ENCODE measurements at places on chromosomes 13 and 19.

DNA sequence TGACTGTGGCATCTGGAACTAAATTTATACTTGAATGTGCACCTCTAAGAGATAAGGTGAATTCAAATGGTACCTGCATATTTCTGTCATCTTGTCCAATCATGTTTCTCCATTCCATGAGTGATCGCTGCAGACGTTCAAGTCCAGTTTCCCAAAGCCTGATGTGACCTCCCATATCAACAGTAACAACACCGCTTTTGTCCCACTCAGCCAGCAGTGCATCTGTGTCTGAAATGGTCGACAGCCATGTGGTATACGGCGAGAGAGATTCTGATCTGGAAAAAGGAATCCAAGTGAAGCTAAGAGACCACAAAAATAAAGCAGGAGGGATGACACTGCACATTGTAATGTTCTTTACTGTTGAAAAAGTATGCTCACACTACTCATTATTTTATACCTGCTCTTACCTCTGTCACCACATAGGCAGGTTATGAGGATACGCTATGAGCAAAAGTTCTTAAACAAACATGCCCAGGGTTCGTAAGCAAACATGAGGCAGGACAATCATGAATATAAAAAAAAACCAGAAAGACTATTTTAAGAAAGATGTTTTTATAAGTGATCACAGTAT is 213.6 kb downstream of the RGCC start:
- no peak for DNase-seq

DNA sequence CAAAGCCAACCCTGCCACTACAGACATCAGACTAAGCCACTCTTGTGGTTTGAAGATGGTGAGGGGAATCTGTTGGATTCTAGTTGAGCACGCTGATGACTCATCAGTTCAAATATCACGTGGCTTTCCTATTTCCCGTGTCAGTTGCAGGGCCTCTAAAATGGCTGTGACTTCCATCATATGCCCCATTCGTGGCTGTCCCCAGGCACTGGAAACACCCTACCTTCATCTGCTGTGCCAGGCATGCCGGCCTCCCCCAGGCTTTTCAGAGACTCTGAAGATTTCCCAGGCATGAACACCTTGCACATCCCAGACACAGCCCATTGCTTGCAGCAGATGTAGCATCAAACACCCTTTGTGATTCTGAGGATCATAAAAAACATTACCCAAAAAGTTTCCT is 659.9 kb downstream of the UQCRFS1 start:
- no peak for DNase-seq

DNA sequence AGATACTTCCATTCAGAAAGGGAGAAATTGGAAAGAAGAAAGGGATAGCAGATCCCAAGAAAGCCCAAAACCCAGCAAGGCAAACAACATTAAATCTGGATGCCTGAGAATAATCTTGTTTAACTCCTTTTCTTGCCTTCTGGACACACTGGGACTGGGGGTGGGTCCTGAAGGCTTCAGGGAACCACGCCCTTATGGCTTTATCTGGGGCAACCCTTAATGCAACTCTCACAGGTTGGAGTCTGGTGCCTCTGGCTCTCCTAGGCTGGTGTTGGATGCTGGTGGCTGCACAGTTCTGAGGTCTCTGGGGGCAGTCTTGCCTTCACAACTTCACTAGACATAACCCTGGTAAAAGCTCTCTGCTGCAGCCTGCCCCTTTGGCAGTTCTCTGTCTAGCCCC is 27.9 kb downstream of the PAN3 start:
- no peak for DNase-seq

- no peak for DNase-seq
Observed at GRCh38 chr13:53159431-53159830, 130.8 kb downstream of the OLFM4 start.

DNA sequence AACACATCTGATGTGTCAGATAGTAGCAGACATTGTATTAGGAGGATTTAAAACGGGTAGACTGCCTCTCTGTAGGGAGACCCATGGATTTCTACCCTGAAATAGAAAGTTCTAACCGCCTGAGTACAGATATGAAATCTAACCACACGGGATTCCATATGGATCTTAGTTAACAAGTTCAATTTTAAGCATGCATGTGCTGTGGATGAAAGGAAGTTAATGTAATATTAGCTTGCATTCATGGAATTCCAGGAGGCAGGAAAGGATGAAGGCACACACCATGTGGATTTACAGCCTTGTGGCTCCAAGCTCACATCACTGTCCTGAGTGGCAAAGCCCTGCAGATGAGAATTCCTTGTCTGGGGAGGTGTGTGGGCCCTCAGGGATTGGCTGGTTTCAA is 120.6 kb upstream of the IRS2 start:
- no peak for DNase-seq

GRCh38 chr13:59447846-59448620 is 715.7 kb downstream of the DIAPH3 start:
- DNase-seq = no peak

GRCh38 chr13:29532116-29532515 is 63.4 kb downstream of the SLC7A1 start:
- DNase-seq = no peak

DNA sequence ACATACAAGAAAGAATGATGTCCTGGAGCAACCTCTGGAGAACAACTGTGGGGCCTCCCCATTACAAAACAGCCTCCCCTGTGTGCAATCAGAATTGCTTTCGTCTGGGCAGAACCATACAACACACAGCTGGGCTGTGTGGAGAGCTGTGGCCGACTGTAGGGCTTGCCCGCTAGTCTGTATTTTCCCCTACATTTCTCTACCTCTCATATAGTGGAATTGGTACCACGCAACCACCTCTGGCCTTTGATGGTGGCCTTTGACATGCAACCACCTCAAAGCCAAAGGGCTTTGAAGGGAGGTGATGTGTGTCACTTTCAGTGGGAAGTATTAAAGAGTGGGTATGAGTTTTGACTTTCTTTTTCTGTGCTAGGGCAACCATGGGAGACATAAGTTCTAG is 34.0 kb downstream of the GARRE1 start:
- no peak for DNase-seq

DNA sequence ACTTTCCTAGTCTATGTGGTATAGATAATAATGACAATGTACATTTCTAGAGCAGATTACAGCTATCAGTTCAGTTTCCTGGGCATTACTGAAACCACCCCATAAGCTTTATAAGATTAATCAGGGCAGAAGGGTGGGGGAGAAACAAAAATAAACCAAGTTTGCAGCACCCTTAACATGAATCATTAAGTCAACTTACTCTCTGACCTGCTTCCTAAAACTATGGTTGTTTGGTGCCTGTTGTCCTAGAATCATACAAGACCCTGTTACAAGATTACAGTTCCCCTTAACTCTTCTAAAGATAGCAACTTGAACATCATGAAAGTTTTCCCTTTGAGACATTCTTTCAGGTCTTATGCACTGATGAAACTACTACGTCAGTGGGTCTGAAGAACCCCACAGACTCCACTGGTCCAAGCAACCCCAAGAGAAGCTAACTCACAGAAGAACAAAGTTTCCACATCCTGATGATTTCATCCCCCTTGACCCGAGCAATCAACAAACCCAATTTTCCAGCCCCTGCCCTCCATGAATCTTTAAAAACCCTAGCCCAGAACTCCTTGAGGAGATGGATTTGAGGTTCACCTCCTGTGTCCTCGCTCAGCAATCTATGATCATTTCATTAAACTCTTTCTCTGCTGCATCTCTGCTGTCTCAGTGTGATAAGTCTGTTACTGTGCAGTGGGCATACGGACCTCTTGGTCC is 336.5 kb downstream of the FOXO1 start:
- DNase-seq = peak; percentile 34

DNA sequence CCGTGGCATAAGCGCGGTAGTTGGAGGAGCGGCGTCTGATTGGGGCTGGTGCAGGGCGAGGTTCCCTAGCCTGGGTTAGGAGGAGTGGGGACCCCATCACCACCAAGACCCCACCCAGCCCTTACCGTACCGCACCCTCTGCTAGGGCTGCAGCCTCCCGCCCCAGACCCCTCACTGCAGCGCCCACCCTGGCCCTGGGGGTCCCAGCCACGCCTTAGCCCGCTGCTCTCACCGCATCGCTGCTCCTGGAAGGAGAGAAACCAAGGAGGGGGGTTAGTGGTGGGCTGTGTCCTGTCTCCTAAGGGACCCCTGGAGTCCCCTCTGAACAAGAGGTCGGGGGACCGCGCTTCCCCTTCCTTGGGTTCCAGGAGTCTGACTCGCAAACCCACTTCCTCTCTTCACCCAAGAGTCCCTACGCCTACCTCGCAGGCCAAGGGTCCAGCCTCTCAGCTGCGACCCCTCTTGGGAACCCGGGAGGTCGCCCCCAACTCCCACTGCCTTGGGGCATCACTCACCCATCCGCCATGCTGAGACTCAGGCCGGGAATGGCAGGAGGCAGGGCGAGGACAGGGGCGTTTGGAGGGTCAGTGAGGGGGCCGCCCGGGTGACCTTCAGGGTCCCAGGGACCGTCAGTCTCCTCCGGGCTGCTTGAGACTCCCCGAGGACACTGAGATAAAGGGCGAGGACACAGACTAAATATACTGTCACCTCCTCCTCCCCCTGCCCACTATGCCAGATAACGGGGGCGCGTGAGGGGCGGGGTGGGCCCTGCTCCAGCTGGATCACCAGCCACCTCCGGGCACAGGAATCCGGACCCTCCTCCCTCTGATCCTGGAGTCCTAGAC is at the start of gene TNNI3:
TNNI3 (minus strand) TSS at position 669 of the 845 bp plus-strand sequence; CDS start at position 526, 143 bp downstream.
- DNase-seq = no peak

DNA sequence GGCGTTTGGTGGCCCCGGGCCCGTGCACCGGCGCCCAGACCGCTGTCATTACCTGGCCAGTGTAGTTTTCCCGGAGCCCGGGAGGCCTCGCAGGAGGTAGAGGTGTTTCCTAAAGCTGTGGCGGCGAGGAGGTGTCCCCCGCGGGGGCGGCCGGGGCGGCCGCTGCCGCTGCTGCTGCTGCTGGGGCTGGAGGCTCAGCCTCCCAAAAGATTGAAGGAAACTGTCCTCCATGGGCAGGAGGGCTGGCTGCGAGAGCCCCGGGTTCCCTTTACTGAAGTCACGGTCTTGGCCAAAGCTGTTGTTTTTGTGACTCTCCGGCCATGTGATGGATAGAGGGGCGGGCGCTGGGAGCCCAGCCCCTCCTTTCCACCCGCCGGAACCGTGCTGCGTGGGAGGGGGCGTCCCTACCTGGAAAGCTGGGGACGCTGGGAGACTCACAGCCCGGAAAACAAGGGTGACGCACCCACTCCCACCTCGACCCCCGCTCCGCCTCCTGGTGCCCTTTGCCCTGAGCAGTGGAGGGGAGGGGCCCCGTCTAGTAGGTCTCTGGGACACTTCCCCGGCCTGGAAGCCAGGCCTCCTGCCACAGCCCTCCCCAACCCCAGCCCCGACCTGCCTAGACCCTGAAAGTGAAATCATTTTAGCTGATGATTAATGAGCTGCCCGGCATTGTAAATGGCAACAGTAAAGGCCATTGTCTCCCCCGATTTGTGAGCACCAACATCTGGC is at the start of gene N4BP2L1:
N4BP2L1 (minus strand) TSS at position 279 of the 729 bp plus-strand sequence; CDS start at position 231, 48 bp downstream.
- no peak for DNase-seq

- DNase-seq = no peak
Observed at GRCh38 chr13:114134111-114134943, 1.9 kb upstream of the RASA3 start.

DNA sequence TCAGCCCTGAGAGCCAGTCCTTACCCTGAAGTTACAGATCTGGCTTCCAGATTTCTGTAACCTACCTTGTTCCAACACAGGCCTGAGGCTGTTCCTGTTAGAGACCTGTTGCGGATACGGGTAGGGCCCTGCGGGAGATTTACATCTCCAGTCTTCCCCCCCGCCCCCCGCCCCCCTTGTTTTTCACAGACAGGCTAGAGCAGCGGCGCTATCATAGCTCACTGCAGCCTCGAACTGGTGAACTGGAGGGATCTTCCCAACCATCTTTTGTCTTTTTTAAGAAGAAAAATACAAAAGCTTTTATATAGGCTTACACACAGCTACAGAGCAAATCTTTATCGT is 10.6 kb upstream of the CEACAM21 start:
- no peak for DNase-seq

GRCh38 chr19:55341595-55342531 is 2.2 kb downstream of the KMT5C start:
- no peak for DNase-seq

- DNase-seq = no peak
Observed at GRCh38 chr13:111978546-111978945, 88.4 kb upstream of the SOX1 start.

DNA sequence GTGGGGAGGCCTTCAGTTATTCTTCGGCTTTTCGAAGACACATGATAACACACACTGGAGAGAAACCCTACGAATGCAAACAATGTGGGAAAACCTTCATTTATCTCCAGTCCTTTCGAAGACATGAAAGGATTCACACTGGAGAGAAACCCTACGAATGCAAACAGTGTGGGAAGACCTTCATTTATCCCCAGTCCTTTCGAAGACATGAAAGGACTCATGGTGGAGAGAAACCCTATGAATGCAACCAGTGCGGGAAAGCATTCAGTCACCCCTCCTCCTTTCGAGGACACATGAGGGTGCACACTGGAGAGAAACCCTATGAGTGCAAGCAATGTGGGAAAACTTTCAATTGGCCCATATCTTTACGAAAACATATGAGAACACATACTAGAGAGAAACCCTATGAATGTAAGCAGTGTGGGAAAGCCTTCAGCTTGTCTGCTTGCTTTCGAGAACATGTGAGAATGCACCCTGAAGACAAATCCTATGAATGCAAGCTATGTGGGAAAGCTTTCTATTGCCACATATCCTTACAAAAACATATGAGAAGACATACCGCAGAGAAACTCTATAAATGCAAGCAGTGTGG is 11.8 kb downstream of the ZNF555 start:
- no peak for DNase-seq

GRCh38 chr19:22052644-22053013 is 345 bp downstream of the ZNF257 start:
- no peak for DNase-seq

GRCh38 chr19:1417145-1417544 is 9.8 kb downstream of the DAZAP1 start:
- DNase-seq = no peak

DNA sequence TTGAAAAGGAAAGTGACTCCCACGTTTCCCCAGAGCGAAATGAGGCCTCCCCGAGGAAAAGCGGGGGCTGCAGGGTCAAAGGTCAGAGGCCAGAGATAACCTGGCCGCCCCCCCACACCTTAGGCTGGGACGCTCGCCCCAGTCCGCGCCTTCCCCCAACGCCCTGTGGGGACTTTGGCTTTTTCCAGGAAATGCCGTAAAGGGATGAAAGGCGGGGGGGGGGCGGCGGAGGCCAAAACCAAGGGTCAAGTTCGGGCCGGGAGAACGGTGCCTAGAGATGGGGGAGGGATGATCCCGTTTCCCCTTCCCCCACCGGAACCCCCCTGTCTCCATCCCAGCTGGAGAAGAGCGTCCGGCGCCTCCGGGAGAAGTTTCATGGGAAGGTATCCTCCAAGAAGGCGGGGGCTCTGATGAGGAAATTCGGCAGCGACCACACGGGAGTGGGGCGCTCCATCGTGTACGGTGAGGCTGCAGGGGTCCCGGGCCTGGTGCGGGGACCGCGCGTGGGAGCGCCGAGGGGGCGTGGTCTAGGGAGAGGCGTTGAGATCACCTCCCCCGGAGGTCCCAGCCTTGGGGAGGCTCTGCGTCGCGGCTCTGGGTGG is 575 bp downstream of the SHFL start:
- no peak for DNase-seq

- no peak for DNase-seq
Observed at GRCh38 chr19:33831825-33832224, 35.2 kb downstream of the KCTD15 start.

Data from non-pigmented ciliary epithelial cell (primary cell).